Activated T-helper 1 cell treated with anti-CD3 and anti-CD28 coated beads, Interleukin-12 subunit alpha, Interleukin-12 subunit beta, Interleukin-2, Interleukin-4 antibody, amounts not matched to agents 30 ng/mL and 10 ng/mL and 1 ng/mL, durations not matched to agents 14 hours and 24 hours and 36 hours (primary cell): ENCODE measurements at places on chromosomes 7 and 10.

DNA sequence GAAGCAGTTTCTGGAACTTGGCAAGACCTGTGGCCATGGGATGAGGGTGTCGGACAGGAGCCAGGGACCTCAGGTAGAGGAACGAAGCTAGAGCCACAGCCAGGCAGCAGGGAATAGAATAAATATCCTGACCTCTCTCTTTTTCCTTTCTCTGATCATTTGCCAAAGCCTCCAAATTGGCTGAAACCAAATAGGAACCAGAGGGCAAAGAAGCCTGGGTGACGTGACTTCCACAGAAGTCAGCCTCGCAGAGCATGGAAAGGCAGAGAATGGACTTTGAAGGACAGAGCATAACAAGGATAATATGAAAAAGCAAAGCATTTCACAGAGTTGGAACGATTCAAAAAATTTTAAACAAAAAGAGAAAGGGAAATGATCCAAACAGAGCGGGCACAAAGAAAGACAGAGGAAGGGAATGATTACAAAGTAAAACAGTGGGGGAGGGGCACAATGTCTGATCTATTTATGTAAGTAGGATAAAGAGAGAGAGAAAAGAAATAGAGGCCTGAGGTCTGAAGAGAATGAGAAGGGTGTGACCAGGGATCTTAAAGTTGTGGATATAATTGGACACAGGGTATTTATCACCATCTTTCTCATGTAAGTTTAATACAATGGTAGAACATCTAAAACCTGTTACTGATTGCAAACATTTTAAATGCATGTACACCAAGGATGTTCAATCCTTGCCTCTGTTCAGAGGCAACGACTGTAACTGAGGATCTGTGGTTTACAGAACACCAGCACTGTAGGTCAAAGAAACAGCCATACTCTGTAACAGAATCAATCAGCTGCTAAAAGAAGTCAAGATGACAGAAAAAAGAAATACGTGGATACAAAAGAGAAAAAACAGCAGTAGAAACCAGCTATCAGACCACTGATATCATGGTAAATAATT is 4.5 kb upstream of the ZEB1 start:
- DNase-seq, result no peak

DNA sequence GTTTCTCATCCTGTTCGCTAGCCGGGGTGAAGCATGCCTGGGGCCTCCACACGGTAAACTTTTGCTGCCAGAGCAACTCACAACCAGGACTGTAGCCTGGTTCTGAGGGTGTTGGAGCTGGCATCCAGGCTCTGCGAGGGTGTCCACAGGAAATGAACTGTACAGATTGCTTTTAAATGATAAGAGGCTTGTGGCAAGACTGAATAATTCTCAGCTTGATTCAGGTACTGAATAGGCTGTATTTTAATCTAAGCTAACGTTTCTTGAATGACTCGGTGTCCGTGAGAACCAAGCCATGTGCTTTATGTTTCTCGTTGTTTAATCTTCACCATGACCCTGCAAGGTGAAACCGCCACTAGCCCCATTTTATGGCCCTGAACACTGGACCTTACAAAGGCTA is 49.3 kb downstream of the EEPD1 start:
- DNase-seq, result no peak

- no peak for DNase-seq
Measured at GRCh38 chr10:59674215-59674836, 35.3 kb downstream of the SLC16A9 start.

- DNase-seq, result no peak
Measured at GRCh38 chr7:16040346-16040745, 353.9 kb upstream of the MEOX2 start.

DNA sequence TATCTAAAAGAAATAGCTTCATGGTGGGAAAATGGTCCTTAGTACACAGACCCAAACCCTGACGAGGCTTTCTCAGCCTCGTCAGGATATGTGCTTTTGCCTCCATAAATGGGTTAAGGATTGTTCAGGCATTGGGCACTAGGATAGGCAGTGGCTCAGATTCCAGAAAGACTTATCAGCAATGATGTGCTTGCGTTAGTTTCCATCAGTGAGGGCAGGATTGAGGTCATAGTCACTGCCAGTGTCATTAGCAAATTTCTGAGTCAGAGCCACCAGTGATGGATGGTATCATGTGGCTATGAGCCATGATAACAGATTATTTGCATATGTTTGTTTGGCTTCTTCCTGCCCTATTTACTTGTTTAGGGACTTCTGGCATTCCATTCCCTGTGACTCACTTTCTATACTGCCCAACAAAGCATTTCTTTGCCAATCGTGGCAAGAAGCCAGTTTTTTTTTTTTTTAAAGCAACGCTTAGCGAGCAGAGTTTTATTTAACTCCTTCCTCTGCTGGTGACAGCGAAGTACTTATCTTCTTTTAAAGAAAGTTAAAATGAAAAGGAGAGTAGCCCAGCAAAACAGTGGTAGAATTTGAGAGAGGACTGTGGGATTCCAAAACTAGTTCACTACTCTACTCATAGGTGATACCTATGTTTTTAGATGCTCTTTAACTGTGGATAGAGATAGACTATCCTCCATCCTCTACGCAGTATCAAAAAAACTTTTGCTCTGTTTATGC is 44.4 kb downstream of the MYPN start:
- DNase-seq, result no peak

DNA sequence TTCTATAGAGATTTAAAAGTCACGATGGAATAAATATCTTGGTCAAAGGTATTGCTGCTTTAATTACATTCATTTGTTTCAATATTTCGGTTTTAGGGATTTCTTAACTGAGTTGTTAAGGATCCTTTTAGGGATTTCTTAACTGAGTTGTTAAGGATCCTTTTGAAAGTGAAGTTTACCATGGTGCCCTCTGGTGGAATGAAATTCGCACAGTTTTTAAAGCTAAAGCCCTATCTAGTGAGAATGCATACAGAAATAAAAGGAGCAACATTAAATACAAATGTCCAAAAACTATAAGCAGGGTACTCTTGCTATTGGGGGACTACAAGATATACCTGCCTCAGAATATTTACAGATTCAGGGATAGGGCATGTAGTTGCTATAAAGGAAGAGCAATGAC is 193.7 kb downstream of the RNLS start:
- DNase-seq, result no peak

GRCh38 chr7:108222236-108222892 is 92.2 kb upstream of the LAMB4 start:
- no peak for DNase-seq

DNA sequence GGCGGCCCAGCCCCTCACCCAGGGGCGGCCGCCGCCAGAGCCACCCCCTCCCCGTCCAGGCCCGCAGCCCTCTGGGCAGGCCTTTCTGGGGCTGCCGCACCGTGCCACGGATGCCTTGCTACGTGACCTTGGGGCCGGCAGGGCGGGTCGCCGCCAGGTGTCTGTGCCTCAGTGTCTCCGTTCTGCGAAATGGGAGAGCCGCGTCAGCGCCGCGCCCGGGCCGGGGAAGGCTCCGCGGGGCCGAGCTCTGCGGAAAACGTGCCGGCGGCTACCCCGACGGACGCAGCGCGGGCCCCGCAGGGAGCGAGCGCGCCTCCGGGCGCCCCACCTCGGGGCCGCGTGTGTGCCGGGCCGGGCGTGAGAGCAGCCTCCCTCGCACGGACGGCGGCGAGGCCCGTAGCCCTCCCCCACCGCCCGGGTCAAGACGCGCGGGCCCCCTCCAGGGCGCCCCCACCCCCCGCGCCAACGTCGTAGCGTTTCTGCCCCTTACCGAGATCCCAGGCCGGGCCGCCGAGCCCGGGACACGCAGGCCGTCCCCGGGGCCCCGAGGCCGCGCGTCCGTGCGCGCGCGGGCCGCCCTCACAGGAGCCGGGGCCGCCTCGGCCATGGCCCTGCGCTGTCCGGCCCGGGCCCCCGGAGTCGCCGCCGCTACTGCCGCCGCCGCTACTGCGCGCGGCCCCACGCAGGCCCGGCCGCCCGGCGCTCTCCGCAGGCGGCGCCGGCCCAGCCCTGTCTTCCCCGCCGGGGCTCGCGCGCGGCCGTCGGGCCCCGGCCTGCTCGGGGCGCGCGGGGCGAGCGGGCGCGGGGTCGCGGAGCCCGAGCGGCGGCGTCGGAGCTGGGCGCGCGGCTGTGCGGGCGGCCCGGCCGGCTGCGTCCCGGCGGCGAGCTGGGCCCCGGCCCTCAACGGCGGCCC is 1.1 kb downstream of the ZNF777 start:
- no peak for DNase-seq

GRCh38 chr10:102347236-102347828 is 48.2 kb upstream of the NFKB2 start:
- DNase-seq, result no peak

DNA sequence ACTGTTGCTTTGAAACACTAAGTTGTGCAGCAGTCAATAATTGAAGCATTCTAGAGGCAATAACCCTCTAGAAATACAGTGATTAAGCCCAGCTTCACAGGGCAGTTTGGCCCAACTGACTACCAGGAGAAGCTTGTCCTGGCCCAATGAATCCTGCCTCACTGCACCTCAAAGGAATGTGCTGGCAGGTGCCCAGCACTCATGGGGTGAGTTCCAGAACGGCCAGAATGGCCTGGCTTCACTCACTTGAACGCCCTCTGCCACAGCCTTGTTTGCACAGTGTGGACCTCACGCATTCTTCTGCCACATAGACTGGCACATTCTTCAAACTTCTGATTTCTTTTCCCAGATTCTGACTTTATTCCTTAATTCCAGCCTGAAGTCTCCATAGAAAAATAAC is 6.6 kb upstream of the ITIH2 start:
- no peak for DNase-seq

- DNase-seq, result no peak
Measured at GRCh38 chr7:148318838-148319237, 271.7 kb upstream of the C7orf33 start.

DNA sequence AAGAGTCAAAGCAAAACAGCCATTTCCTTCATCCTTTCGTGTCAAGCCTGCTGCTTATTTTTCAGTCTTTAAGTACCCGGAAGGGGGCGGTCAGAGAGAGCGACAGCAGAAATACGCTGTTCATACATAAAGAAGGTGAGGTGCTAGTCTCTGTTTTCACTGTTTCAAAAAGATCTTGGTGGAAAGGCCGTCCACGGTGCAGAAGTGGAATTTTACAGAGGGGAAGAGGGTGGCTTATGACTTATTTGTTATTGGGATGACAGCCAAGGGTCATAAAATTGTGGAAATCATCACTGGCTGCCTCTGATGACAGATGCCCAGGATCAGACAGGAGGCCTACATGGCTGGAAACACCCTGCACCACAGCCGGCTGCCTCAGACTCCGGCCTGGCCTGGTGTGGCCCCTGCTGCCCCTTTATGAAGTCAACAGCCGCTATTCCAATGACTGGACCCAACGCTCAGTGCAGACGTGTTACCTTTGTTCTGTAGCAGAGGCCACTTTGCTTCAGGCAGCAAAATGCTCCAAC is 57.0 kb downstream of the HIPK2 start:
- DNase-seq, result peak; percentile 11

DNA sequence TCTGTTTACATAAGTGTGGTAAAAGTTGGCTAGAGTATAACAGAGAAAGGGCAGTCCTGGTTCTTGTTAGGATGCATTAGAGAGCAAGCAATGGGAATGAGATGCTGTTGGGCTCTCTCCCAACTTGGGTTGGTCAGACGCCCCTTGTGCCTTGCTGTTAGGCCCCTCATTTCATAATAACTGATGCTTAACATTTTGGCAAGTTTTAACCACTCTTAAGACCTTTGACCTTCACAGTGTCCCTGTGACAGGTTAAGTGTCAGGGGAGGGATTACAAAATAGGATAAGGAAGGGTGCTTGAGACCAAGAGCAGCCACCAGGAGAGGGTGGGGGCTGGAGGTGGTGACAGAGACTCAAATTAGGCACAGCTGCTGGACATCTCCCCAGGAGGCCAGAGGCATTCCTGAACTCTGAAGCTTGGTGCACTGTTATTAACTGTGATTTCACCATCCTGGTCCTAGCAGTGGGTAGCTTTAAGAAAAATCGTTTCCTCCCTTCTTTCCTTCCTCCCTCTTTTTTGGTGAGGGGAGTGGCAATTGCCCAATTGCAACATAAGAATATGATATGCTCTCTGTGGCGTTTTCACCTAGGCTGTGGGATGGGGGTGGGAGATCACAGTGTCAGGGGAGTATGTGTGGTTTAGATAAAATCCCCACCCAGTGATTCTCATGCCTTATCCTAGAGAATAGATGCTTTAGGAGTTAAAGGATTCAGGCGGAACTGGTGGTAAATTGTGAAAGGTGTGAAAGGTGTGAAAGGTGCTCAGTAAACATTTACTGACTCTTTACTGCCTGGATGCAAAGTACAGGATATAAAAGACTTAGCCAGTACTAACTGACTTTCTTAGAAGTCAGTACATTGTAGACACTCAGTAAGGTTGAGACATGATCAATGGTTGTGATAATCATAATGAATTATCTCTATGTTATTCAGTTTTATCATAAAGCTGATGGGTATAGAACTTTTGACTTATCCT is 270.5 kb downstream of the BICC1 start:
- DNase-seq, result no peak

GRCh38 chr10:11373717-11374171 is 237.7 kb downstream of the USP6NL start:
- DNase-seq, result no peak

DNA sequence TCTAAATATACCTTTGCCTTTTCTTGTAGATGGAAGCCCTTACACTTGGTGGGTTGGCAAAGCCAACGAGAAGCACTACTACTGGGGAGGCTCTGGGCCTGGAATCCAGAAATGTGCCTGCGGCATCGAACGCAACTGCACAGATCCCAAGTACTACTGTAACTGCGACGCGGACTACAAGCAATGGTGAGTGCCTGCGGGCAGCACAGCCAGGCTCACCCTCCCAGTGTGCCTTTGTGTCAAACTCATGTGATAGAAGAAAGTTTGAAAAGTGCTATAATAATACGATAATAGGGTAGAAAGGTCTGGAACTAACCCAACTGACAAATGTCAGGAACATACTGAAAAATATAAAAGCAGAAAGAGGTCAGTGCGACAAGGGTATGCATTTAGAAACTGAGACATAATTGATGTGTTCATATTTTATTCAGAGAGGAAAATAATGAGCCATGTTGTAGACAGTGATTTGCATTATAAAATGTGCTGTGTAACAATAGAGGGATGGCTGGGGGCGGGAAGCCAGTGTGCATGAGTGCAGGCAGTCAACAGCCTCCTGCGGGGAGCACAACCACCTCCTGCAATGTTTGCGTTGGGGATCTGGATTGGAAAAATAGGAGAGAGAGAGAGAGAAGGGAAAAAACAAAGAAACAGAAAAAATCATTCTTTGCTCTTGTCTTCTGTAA is 686.9 kb upstream of the C7orf33 start:
- DNase-seq, result no peak

DNA sequence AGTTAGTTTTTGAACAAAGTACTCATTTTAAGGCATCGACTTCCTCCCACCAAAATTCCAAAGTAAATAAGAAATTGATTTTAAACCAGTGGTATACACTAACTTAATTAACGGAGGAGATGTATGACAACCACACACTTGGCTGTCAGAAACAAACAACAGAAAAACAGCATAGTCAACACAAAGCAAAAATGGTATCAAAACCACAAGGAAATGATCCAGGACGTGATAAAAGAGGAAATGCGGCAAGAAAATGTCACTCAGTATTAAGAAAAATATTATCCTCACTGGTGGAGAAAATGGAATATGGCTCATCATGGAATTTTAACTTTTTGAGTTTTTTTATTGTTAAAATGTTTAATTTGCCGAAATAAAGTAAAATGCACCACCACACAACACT is 17.5 kb downstream of the KIAA1549 start:
- DNase-seq, result no peak
